ENCODE measurements at places on chromosomes 1 and 21. TPM values are rescaled to one million over a fixed set of nuclear protein-coding genes. Genes with fewer than 3 reads are reported as not detected.

Gene PADI2
- 0.13 TPM for total RNA-seq

DNA sequence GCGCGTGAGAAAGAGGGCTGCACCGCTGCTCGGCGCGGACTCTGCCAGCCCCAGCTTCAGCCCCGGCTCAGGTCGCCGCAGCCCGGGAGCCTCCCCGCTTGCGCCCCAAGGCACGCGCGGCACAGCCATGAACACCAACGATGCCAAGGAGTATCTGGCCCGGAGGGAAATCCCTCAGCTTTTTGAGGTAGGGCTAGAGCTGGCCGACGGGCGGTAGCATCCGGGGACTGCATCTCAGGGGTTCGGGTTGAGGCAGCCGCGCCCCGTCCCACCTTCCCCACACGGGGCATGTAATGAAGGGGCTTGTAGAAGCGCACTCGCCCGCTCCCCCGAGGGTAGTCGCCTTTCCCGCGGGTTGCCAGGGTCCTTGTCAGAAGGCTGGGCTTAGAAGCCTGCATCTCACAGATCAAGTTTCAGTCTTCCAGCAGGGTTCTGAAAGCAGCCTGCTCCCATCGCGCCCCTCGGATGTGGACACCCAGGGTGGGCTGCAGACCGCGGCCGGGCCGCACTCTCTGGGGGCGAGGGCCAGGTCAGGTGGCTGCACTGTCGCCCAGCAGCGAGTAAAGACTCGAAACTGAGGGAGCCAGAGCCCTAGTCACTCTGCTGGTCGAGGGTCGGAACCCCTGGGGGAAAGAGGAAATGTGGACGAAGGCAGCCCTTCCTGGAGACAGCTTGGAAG, 507 bp downstream of the AK5 start:
- H3K27me3 ChIP-seq, result no peaks in the 10 kb centered on the region
- peaks cover 17% of the 10 kb centered on the region for H3K4me1 ChIP-seq
- peak; percentile 70 for DNase-seq
- peak overlapping the region; percentile 93 for H3K4me3 ChIP-seq
- H3K36me3 ChIP-seq, result 0 out of 2 replicates have a peak, but pooled peaks cover 3% of the 10 kb centered on the region
- H3K27ac ChIP-seq, result no peak overlapping the region

Gene NFIA
- total RNA-seq, result 3.4 TPM

Gene CAMTA1
- 86.8 TPM for total RNA-seq
